ENCODE measurements at places on chromosomes 16 and 17.

DNA sequence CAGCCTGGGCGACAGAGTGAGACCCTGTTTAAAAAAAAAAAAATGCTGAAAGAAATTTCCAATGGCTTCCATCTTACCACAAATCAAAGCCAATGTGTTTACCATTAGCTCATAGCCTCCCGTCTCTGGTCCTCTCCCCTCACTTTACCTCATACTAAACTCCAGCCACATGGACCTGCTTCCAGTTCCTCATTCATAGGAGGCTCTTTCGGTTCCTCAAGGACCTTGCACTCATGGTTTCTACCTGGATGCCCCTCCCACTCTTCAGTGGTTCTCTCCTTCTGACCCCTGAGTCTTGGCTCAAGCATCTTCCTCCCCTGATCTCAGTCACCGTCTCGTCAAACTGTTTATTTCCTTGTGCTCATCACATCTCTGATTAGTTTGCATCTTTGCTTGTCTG, 3.8 kb upstream of the DEF8 start:
- no peak for DNase-seq

DNA sequence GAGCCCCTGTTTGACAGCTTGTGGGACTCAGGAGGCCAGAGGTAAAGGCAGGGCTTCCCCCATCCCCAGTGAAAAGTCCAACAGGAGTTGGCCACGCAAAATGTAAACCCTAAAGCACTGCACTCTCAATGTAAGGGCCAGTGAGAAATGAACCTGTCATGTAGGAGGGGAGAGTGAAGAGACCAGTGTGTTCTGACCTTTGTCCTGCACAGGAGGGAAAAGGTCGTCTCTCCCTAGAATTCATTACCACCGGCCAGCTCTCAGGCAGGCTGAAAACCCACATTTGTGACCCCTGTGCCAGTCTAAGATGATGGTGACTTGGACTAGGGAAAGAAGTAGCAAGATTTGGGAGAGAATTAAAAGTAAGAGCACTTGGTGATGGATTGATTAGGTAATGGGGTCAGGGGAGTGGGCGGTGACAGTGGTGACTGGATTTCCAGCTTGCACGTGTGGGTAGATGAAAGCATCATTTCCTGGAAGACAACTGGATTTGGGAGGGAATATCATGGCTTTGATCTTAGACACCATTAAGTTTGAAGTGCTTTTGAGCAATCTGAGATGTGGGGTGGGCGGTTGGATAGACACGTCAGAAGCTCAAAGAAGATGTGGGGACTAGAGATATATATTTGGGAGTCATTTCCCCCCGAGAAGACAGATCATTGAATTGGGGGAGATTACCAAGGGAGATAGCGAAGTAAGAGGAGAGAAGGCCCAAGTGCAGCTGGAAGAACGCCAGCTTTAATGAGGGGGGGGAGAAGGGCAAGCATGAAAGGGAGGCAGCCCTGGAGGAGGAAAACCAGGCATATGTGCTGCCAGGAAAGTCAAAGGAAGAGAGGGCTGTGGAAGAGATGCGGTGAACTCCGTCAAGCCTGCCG, 119.5 kb downstream of the NTN1 start:
- no peak for DNase-seq

DNA sequence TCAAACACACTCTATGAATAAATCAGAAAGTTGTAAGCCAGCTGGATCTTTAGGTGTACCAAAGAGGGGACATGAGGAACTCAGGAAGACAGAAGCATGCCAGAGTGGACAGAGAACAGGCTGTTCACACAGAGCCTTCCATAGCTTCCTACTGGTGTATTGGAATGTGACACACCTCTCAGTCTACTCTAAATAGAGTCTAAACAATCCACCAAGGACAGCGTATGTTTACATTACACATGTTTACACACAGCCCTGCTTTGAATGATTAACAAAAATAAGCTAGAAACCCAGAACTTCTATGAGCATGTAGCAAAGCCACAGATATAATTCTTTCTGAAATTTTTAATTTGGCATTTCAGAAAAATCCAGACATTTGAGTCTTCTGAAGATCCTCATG, 1279.0 kb upstream of the CDH8 start:
- no peak for DNase-seq

- no peak for DNase-seq
These were observed 37.1 kb downstream of the TNFRSF13B start for GRCh38 chr17:16934836-16935235.

- no peak for DNase-seq
These were observed 11.2 kb upstream of the NUDT16L1 start for GRCh38 chr16:4682084-4682591.

DNA sequence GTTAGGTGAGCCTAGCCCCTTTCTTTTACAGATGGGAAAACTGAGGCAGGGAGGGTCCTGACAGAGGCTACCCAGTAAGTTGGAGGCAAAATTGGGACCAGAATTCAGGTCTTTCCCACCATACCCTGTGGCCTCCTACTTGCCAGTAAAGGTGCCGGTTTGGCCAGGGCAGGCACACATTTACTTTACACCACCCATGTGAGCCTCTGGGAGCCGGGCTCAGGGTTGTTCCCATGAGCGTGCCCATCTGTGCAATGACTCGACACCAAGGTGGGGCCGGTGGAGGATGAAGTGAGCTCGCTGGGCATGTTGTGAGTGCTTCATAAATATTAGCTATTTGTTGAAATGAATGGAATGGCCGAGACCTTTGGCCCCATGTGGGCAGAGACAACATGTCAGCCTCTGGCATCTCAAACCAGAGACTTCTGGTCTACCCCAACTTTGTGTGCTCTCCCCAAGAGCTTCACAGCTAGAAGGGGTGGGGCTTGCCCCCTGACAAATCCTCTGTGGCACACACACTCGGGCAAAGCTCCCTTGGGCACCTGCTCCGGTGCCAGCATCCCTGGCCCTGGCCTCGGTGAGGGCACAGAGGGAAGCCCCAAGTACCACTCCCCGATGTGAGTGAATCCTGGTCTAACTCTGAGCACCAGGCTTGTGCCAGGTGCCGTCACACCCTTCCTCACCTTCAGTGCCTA, 60.1 kb downstream of the SRCIN1 start:
- no peak for DNase-seq
